ENCODE measurements at places on chromosomes 6 and 20.
A peak's percentile ranks its signal among the peaks of the same experiment; 100 is the strongest.

DNA sequence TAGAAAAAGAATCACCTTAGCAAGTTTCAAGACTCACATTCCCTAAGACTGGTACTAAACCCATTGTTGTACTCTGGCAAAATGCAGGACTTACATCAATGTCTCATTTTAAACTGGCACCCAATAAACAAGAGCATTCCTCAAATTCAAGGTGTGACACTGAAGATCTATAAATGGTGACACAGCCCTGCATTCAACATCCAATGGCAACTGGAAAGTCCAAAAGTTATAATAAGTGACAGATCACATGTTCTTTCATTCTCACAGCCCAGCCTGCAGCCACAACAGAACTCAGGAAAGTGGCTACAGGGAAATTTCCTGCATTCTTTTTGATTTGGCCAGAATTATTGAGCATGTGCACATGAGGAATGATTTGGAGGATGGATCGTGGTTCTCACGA lies 57.5 kb downstream of the MBOAT1 start:
- DNase-seq, result no peak

DNA sequence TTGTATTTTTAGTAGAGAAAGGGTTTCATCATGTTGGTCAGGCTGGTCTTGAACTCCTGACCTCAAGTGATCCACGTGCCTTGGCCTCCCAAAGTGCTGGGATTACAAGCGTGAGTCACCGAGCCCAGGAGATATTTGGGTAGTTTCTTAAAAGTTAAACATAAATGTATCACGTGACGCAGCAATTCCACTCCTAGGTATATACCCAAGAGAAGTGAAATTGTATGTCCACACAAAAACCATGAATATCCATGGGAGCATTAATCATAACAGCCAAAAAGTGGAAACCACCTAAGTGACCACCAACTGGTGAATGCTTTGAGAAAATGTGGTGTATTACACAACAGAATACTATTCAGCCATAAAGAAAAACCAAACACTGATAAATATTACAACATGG lies 164.8 kb downstream of the MRPL14 start:
- no peak for DNase-seq

GRCh38 chr6:143125455-143125854 lies 64.8 kb downstream of the AIG1 start:
- no peak for DNase-seq

DNA sequence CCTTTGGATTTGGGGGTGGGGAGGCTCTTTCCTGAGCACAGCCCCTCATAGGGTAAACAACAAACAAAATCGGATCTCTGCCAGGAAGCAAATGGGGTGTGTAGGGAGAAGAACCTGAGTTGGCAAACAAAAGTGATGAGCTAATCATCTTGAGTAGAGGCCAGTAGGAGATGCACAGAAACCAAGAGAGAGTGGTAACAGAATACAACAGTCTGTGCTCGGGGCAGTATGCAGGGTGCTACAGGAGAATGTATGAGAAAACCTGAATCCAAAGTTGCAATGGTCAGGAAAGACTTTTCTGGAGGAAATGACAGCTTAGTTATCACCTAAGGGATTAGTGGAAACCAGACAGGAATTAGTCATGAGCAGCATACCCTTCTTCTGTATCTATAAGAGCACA lies 177.8 kb downstream of the CDKAL1 start:
- no peak for DNase-seq

DNA sequence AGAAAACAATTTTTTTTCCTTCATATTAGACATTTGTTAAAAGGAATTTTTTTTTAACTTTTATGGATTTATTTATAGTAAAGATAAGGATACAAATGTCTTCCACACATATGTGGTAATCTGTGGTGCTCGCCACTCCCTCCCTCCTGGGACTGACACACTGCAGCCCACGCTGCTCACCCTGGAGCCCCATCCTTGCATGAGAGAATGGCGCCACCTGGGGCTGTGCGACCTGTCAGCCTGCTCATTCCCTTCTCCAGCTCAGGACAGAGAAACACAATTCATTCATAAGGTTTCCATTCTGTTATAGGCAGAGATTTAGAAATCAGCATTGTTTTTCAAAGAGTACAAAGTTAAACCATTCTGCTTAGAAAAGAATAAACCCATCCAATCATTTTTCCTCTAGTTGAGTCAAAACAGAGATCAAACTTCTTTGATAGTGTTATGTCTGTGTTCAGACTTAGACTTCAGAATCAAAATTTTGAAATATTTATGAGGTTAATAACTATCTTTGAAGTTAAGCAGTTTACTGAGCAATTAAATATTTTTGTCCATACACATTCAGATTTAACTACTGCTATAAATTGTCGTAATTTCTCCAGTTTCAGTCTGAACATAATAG lies 42.8 kb upstream of the DYNLRB1 start:
- DNase-seq, result no peak

DNA sequence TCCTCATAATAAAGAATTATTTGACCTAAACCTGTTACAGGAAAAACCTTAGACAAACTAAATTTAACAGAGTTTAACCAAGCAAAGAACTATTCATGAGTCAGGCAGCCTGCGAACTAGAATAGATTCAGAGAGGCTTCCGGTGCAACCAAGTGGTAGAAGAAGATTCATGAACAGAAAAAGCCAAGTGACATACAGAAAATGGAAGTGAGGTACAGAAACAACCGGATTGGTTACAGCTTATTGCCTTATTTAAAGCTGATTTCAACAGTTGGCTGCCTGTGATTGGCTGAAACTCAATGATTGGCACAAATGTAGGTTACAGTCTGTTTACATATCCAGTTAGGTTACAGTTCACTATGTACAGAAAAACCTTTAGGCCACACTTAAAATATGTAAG lies 10.1 kb downstream of the PPP1R3G start:
- no peak for DNase-seq

- DNase-seq, result no peak
These were observed 19.9 kb upstream of the KHDC1 start for GRCh38 chr6:73282871-73283270.

- no peak for DNase-seq
These were observed 19.0 kb upstream of the SERINC3 start for GRCh38 chr20:44540834-44541233.

DNA sequence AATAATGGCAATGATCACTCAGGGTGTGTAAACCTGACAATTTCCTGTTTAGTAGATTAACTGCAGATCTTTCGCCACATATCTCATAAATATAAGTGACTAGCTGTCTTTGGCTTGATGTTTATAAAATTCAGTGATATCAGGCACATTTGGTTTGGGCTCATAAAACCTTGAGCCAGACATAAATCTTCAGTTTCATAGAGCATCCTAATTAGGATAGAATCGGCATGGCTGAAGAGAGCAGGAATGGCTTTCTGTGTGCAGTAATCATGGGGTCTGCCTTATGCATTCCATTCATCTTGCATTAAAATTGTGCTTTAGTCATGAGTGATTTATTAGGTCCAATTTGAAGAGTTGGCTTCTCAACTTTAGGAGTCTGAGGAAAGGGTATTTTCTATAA lies 27.2 kb downstream of the AIG1 start:
- no peak for DNase-seq

GRCh38 chr20:34561661-34562060 lies 3.1 kb downstream of the MAP1LC3A start:
- no peak for DNase-seq

DNA sequence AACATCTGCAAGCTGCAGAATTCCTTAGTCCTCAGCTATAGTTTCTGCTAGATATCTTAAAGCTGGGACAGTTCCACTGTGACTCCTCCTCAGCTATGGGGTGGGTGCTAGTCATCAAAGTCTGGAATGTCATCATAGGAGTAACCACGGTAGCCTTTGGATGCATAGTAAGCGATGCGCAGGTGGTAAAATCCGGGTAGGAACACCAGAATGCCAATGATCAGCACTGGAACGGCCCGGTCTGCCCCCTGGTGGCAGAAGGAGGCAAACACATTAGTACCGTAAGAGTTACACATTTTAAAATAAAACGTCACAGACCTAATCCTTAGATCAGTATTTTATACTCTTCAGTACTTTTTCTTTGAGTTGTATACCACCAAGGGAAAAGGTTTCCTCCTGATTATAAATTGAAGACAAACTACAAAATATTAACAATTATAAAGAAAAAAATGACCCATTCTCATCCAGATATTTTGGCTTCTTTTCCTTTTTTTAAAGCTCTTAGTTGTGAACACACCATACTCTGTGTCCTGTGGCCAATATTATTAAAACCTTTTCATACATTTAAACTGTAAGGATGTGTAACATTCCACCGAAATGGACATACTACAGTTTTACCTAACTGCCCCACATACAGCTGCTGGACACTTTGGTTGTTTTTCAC lies 18.9 kb downstream of the PCNA start:
- DNase-seq, result peak; percentile 67

DNA sequence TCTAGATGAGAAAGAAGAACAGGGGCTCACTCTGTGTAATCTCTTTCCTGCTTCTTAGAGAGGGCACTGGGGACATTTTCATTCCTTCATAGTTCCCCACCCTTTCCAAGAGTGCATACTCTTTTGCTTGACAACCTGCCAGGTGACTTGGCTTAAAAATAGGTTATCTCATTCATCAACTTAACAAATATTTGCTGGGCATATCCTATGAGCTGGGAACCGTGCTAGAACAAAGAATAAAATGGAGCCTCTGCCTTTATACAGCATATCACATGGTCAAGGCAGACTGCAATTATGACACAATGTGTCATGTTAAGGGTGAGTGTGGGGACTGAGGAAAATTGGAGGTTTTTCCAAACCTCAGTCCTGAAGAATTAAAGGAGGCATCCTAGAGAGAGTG lies 209.8 kb upstream of the FOXA2 start:
- DNase-seq, result no peak

DNA sequence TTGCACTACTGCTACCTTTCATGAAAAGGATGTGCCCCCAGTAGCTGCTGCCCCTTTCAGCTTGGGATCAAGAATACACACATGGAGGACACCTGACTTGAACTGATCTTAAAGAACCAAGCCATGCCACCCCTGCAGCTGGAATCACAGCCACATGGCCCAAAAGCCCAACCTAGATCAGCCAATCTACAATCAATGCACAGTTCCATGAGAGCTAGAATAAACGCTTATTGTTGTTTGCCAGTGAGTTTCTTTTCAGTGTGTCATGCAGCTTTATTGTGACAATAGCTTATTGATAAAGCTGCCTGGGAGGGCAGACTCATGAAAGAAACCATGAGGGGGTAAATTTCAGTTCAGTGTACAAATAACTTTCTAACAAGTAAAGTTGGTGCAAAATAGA lies 397.7 kb downstream of the PTPRT start:
- DNase-seq, result no peak

GRCh38 chr20:29086938-29087337 lies 2170.5 kb upstream of the DEFB115 start:
- no peak for DNase-seq
